Right renal pelvis (tissue), 4 donors: ENCODE measurements at places on chromosomes 4 and X. TPM values are rescaled to one million over a fixed set of nuclear protein-coding genes. Genes with fewer than 3 reads are reported as not detected.

- no peak for DNase-seq
Observed at GRCh38 chr4:177480795-177481194, 38.6 kb upstream of the AGA start.

DNA sequence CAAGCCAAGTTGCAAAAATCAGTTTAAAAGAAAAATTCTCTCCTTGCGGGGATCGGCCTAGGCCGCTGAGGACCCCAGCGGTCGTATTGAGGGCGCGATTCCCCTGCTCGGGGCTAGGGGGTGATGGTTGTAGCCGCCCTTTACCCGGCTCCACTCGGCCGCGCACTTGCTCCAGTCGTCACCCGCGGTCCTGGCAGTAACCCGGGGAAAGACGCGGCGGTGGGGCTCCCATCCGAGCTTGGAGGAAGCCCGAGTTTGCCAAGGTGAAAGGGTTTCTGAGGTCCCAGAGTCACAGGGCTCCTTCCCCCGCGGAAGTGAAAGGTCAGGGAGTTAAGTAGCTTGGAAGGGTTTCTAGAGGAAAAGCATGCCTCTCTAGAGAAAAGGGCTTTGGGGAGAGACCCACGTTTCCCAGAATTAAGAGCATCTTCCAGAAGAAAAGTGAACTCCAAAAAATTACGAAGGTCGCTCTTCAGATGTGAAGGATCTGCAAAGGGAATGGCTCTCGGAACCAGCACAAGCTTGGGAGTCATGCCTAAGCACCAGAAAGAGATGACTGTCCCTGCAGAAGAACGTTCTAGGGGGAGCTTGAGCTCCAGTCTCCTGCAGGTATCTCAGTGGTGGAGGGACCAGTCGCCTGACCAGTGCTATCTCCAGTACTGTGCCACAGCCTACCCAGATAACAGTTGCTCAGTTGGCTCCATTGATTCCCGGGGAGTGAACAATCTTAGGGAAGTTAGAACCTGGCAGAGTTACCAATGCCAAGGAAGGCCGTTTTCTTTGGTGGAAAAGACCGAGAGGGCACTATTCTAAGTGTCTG is 875 bp downstream of the LAP3 start:
- no peak for DNase-seq

- no peak for DNase-seq
Observed at GRCh38 chr4:40552536-40552935, 77.1 kb downstream of the RBM47 start.

DNA sequence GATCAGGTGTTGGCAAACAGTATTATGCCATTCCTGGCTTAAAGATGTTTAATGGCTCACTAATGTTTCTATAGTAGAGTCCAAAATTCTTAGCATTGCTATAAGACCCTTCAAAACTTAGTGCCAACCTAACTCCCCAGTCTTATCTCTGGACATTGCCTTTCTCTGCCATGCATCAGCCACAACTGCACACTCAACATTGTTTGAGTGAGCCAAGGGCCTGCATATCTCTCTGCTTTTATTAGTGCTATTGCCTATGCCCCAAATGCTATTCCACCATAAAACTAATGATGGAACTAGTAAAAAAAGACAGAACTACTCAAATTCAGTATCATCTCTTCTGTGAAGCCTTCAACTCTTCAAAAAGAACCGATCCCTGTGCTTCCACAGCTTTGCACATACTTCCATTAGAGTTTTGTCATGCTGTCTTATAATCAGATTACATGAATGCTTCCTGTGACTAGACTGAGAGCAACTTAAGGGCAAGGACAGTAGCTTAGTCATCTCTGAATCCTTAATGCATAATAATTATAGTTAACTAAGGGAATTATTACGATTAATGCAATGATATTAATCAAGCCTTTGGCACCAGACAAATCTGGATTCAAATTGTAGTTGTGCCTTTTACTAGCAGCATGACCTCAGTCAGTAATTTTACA is 53.7 kb downstream of the CHM start:
- no peak for DNase-seq

Gene VMA21
- 30.7 TPM for polyA plus RNA-seq

Gene ASMT
- not detected for polyA plus RNA-seq

GRCh38 chr4:1770245-1770644 is 22.8 kb upstream of the FGFR3 start:
- DNase-seq, result no peak

GRCh38 chr4:160675550-160675949 is 1488.2 kb downstream of the FSTL5 start:
- DNase-seq, result no peak

DNA sequence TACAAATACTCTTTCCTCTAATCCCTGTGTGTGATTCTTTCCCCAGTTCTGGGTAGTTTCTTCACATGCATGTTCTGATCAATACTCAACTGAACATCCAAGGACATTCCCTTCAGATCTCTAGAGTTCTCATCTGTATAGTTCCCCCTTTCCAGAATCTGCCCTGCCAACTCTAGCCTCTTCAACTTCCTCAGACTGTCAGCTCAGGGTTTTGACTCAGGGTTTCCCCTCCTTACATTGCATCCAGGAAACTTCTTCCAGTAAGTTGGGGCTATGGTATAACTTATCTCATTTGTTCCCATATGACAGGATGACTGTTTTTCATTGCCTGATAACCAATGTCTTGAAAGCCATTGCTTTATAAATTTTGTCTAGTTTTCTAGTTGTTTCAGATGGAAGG is 14.2 kb upstream of the ANKRD17 start:
- DNase-seq, result no peak

Gene PPARGC1A
- polyA plus RNA-seq, result 35.5 TPM

- no peak for DNase-seq
Observed at GRCh38 chr4:138889216-138889615, 126.4 kb upstream of the NOCT start.

GRCh38 chrX:44731160-44731559 is 112.7 kb upstream of the DUSP21 start:
- no peak for DNase-seq

DNA sequence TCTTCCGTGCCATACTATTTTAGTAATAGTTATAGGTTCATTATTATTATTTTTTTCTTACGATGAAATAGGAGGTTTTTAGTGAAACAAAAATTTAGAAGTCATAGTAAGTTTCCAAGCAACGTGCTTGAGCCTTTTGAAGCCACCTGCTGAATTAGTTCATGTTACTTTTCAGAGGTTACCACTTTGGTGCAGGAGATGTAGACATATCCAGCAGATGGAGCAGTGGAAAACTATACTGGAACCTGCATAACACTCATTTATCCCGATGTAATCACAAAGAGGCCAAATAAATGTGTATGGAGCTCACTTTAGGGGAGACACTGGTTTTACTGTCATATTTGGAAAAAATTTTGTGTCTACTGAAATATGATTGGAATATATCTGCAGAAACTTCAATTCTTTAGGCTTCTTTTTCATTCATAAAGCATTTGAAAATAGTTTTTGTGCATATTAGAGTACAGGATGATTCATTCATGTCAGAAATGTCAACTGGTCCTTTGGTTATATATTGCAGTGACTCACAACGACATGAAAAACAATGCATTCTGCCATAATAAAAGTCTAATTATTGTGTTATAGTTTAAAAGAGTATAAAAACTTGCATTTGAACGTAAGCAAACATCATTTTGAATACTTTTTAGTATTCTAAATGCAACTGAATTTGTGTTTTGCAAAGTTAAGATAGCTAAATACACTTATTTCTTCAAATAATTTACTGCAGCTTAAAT is 2182.9 kb upstream of the TENM3 start:
- DNase-seq, result no peak

DNA sequence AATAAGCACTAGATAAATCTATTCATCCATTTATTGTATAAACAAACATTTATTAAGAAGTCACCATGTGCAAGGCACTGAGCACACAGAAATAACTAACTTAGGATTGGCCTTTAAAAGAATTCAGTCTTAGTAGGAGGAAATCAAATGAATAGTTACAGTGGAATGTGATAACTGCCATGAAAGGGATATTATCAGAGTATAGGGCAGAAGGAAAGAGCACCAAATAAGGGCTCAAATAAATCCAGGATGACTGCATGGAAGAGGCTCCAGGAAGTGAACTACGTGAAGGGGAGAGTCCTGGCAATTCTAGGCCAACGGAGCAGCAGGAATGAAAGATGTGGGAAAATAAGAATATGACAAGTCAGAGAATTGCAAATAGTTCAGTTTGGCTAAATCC is 406.0 kb downstream of the INPP4B start:
- no peak for DNase-seq

- DNase-seq, result no peak
Observed at GRCh38 chr4:132542228-132542627, 606.9 kb upstream of the PCDH10 start.

GRCh38 chr4:110165382-110166286 is 32.8 kb downstream of the ELOVL6 start:
- DNase-seq, result no peak

- DNase-seq, result no peak
Observed at GRCh38 chr4:33696586-33696985, 2547.7 kb downstream of the ARAP2 start.

DNA sequence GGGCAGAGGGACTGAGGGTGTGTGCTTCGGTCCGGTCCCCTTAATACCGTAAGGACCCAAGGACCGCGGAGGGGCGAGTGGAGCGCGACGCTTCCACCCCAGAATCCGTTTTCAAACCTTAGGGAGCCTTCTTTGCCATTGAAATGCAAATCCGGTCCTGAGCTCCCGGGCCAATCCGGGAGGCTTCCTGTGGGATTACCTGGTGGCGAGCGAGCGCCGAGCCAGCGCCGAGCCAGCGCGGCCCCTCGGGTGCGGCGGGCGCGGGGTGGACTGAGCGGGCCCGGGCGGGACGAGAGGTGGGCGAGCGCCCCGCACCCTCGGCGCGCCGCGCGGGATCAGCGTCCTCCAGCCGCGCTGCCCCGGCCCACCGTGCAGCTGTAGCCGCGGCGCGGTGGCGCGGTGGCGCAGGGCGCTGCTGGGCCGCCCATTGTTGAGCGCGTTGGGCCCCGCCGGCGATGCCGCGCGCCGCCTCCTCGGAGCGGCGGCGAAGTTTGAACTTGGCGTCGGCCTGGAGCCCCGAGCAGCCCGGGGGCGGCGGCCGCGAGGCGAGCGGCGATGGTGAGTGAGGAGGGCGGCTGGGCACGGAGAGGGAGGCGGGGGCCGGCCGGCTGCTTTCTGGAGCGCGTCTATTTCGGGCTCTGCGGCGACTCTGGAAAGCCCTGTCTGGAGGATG is 208.7 kb downstream of the SOWAHB start:
- DNase-seq, result peak; percentile 51

Gene GAB3
- polyA plus RNA-seq, result 2.4 TPM

DNA sequence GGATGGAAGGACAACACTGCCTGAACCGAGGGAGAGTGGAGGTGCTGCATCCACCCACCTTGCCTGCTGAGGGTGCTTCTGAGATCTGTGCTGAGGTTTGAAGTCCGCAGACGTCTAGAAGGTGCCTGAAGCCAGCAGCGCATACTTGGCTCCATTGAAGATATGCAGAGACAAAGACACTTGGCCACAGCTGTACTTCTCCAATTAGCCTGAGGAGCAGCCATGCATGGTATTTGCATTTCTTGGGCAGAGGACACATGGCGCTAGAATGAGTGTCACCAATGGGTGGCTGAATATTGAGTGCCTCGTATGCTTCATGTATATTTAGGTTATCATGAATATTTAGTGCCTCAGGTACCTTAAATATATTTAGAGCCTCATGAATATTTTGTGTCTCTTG is 128.7 kb upstream of the ATP6AP2 start:
- no peak for DNase-seq

- DNase-seq, result no peak
Observed at GRCh38 chr4:142539796-142540482, 306.2 kb downstream of the INPP4B start.

Gene C4orf46
- 25.9 TPM for polyA plus RNA-seq

DNA sequence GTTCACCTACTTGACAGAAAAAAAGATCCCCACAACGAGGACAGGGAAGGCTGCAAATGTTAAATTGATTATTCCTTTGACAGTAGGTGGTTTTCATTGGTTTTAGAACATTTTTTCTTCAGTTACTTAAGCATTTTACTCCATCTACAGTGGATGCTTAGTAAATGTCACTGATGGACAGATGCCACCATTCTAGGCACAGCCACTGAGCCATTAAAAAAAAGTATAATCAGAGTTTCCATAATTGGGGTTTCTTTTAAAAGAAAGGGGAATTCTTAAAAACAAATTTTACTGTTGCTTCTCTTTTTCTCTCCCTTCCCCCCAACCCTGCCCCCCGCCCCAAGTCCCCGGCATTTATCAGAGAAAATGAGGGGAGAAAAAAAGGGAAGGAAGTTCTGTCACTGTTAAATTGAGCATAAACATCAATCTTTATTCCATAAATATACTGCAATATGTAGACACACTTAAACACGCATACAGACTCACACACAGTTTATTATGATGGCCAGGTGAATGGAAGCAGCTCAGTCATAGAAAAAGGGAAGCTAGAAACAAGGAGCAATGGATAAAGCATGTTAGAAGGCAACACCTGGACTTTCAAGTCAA is 79.7 kb upstream of the PRPS2 start:
- no peak for DNase-seq

DNA sequence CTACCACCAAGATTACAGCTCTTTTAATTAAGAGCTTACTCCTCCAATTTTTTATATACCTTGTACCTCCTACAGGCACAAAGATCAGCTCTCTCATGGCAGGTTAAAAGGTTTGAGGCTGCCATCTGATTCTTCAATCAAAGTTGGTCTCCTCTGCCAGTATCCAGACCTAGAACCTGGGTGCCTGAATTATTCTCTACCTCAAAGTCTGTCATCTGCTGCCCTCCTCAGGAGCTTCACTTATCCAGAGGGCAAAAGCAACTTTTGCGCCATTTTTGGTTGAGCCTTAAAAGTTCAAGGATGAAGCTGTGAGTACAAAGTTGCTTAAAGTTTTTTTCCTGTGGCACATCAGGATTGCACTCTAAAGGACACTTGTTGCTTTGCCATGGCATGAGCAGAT is 343.7 kb upstream of the PPP1R2C start:
- no peak for DNase-seq

GRCh38 chr4:156775813-156776212 is 195.8 kb downstream of the PDGFC start:
- no peak for DNase-seq
